ENCODE measurements at places on chromosomes 7 and 10.

DNA sequence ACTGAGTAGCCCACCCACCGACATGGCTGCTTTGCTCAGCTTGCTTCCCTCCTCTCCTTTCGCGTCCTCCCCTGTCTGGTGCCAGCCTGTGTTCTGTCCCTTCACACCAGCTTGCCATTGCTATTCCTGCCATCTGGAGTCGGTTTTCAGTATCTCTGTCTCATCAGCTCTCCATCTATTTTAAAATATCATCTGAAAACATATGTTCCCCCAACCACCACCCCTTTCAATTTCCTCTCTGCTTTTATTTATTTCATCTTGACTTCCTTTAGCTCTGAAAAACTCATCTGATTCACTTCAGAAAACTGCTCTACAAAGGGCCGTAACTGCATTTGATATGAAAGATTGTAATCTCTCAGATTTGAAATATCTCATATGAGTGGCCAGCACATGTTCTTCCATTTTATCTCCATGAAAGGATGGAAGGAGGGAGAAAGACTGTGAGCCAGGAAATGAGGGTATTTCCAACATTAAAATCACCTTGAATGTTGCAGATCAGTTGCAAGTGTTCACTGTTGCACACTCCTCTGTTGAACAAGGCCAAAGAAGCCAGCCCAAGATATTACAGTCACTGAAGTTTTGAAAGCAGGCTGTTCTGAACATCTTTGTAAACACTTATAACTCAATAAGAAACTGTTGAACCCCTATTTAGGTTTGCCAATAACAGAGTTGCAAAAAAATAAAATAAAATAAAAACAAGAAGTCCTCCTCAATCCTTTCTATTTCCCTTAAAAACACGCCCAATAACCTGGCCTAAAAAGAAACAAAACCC lies 202.4 kb upstream of the NEBL start:
- DNase-seq: no peak

GRCh38 chr7:82572195-82572880 lies 128.8 kb upstream of the CACNA2D1 start:
- DNase-seq: peak; percentile 86

- DNase-seq: no peak
Observed at GRCh38 chr10:129833994-129834739, 129.9 kb downstream of the EBF3 start.

GRCh38 chr10:9625304-9625703 lies 1392.4 kb upstream of the CELF2 start:
- DNase-seq: no peak

- no peak for DNase-seq
Observed at GRCh38 chr10:79171504-79171903, 102.7 kb downstream of the ZMIZ1 start.

GRCh38 chr7:98051118-98051744 lies 55.4 kb upstream of the LMTK2 start:
- no peak for DNase-seq

GRCh38 chr7:139345042-139345441 lies 3.9 kb downstream of the FMC1 start:
- DNase-seq: no peak

GRCh38 chr10:96188916-96189315 lies 58.8 kb downstream of the ZNF518A start:
- peak; percentile 74 for DNase-seq

GRCh38 chr7:156819733-156820295 lies 73.2 kb downstream of the LMBR1 start:
- DNase-seq: no peak

DNA sequence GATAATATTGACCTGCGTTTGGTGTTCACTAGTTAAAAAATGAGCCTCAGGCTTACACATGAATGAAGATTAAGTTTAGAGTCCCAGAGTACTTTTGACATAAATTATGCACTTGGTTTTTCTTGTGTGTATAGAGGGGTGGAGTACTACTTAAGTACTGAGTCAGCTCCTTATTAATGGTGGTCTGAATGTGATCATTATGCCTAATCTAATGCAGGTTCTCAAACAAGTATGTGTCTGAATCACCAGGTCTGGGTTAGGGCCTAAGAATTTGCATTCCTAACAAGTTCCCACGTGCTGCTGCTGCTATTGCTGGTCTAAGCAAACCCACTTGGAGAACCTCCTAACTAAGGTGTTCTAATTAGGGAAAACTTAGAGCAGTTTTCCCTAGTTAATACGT lies 30.7 kb upstream of the STOX1 start:
- peak; percentile 24 for DNase-seq

GRCh38 chr7:73912223-73912622 lies 51.3 kb downstream of the TMEM270 start:
- DNase-seq: no peak

DNA sequence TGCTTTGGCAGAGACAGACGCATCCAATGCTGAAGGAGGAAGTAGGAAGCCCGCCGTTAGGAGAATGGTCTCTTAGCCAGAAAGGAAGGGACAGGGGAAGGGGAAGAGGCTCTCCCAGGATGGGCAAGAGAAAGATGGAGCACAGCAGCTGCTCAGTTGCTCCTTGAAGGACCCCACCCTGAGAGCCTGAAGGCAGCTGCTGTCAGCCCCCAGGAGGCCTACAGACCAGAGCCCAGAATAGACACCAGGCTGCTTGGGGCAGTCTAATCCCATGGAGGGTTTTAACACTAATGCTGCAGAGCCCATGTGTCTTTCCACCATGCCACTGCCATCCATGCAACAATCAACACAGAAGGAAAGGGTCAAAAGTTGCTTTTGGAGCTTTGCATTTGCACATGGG lies 3.5 kb upstream of the C7orf33 start:
- no peak for DNase-seq

DNA sequence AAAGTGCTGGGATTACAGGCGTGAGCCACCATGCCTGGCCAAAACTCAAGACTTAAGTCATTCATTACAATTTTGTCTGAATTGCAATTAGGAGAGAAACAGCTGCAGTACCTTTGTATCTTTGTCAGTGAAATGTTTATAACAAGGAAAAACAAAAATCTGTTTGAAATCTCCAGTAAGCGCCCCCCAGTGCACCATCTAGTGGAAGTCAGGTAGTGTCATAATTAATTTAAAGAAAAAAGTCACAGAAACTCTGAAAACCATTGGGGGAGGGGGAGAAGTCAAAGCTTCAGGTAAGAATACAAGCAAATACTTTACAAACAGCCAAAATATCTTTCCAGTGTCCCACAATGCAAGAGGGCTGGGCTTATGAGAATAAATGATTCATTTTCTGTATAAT lies 2.8 kb downstream of the MPP7 start:
- peak; percentile 4 for DNase-seq

- DNase-seq: no peak
Observed at GRCh38 chr10:133444342-133445267, 9.1 kb upstream of the SCART1 start.

- no peak for DNase-seq
Observed at GRCh38 chr7:988426-988911, 5.5 kb downstream of the CYP2W1 start.

DNA sequence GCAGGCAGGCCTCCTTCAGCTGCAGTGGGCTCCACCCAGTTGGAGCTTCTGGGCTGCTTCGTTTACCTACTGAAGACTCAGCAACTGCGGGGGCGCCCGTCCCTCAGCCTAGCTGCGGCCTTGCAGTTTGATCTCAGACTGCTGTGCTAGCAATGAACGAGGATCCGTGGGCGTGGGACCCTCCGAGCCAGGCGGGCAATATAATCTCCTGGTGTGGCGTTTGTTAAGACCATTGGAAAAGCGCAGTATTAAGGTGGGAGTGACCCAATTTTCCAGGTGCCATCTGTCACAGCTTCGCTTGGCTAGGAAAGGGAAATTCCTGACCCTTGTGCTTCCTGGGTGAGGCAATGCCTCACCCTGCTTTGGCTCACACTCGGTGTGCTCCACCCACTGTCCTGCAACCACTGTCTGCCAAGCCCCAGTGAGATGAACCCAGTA lies 159.2 kb upstream of the FOXP2 start:
- DNase-seq: no peak

- peak; percentile 29 for DNase-seq
Observed at GRCh38 chr10:34922138-34922537, 107.0 kb upstream of the PARD3 start.

DNA sequence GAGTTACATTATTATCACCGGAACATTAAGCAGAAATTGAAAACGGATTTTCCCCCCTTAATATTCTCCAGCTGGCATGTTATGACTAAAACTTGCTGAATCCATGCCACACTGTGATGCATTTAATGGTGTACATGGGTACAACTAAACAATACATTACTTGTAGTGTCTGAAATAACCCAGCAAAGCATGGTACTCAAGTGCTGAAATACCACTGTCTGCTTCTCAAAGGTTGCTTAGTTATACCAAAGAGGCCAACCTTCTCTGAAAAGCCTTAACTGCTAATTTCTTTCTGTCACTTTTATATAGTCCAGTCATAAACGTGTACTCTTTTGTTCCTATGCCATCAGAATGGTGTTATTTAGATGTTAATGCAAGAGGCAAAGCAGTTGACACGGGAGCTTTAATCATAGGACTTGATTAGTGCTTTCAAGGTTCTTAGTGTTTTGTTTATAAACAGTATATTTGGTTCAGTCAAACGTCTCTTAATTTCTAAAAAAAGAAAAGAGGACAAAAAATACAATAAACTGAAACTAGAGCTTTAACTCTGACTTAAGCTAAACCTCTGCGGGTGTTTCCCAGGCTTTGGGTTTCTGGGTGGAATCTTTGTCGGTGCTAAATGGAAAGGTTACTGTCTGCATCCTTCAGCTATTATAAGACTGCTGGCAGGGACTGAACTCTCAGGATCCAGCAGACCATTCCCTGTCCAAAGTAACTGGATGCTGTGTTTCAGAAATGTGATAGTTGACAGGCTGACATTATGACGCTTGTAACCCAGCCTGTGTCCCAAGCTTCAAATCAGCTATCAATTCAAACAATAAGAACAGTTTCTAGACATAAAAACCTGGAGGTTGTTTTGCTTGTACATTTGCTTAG lies 202.6 kb downstream of the PPP1R3A start:
- no peak for DNase-seq

DNA sequence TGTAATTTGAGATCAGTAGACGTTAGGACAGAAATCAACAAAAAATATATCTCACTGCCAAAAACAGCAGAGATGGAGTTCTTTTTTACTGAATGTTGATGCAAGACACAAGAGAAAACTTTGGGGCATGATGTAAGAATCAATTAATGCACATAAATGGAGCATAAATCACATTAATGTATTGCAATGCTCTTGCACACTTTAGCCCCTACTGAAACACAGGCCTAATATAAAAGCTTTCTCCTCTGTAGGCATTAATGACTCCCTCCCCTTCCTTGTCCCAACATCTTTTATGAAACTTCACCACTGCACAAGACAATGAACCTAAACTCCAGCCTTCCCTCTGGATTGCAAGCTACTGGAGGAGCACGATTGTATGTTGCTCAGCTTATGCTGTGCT lies 58.8 kb downstream of the CACNA2D1 start:
- no peak for DNase-seq

GRCh38 chr7:91226411-91226810 lies 37.8 kb upstream of the FZD1 start:
- no peak for DNase-seq

- DNase-seq: no peak
Observed at GRCh38 chr10:14353291-14353913, 22.7 kb upstream of the FRMD4A start.

GRCh38 chr7:81516898-81517297 lies 252.9 kb downstream of the HGF start:
- DNase-seq: no peak

GRCh38 chr10:35369049-35369611 lies 32.8 kb downstream of the CCNY start:
- peak; percentile 24 for DNase-seq

DNA sequence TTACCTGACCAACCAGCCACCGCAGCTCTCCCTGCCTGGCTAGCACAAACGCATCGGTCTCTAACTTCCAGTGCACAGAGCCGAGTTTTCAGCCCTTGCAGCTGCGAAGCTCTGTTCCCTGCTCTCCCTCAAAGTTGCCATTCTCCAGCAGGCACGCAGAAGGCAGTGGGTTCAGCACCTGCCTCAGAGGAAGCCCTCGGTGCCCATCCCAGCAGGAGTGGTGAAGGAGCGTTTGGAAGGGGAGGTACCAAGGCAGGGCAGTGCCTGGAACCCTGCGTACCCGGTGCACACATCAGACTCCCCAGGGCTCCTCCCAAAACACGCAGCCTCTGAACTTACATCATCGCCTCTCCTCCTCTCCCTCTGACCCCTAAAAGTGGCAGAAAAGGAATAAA lies 1.7 kb upstream of the STK32C start:
- no peak for DNase-seq

DNA sequence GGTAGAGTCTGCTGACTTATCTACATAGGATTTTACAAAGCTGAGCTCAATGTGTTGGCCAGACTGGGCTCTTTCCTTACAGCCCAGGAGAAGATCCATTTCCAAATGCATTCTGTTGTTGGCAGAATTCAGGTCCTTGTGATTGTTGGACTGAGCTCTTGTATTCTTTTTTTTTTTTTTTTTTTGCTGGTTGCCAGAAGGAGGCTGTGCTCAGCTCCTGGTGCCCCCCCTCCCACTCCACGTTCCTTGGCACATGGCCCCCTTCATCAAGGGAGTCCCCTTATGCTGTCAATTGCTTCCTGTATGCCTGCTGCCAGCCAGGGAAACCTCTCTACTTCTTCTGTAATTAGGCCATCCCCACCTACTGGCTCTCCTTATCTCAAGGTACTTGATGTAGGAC lies 518.1 kb upstream of the AKR1E2 start:
- no peak for DNase-seq

DNA sequence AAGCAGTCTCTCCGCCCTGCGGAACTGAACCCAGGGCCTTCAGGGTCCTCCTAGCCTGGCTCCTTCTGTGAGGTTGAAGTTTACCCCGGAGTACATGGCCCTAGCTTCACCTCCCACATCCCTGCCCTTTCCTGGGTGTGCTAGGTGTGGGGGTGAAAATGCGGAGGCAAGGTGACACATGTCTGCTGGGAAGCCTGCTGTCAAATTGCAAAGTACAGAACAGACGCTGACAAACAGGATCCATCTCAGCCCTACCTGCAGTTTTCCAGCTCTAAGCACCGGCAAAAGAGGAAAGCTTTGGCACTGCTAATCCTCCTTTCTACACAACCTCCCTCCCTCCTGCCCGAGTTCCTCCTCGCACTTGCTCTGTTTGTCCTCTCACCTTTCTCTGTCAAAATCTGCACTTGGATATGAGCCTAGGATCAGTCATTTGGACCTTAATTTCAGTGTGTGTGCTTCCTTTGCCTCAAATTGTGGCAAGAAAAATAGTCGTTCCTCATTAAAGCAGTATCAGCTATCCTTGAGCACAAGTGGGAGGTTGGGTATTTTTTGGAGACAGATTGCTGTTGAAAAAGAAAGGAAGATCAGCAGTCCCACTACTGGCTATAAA lies 14.4 kb upstream of the GPR15LG start:
- no peak for DNase-seq

GRCh38 chr10:70816220-70816894 lies 609 bp downstream of the SGPL1 start:
- DNase-seq: peak; percentile 91

Measured in fibroblast of skin of scalp (primary cell).